Karpas-422 (cell line): ENCODE measurements at places on chromosomes 4 and X. TPM values are rescaled to one million over a fixed set of nuclear protein-coding genes. Genes with fewer than 3 reads are reported as not detected.

GRCh38 chr4:78056265-78057129 lies 626 bp upstream of the FRAS1 start:
- no peak for DNase-seq

DNA sequence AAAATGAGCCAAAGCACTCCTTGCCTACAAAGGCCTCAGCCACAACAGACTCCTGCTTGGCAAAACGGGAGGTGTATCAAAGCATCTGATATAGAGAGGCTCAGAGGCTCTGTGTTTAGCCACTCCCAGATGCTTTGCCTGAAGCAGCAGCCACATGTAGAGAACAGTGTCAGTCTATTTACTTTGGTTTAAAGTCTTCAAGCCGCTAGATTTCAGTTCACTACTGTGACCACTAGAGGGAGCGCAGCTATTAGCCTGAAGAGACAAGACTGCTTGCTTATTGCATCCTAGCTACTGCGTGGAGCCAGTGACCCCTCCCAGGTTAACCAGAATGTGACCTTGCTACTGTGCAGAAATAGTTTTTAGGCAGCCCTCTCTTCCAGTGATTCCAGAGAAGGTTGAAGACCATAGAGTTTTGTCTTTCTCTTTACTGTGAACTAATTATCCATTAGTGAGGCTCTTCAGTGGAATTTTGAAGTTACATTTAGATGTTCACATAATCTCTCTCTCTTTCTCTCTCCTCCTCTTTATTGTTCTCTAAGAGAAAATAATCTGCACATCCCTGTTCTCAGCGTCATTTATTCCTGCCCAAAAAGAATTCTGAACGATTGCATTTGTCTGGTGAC lies 39.3 kb downstream of the BMP3 start:
- peak; percentile 84 for DNase-seq

- DNase-seq: no peak
Measured at GRCh38 chr4:39486221-39486804, 27.5 kb downstream of the LIAS start.

- peak; percentile 63 for DNase-seq
Measured at GRCh38 chrX:139554376-139554775, 23.8 kb downstream of the F9 start.

Gene SRPK3
- total RNA-seq: not detected in 2 replicates

DNA sequence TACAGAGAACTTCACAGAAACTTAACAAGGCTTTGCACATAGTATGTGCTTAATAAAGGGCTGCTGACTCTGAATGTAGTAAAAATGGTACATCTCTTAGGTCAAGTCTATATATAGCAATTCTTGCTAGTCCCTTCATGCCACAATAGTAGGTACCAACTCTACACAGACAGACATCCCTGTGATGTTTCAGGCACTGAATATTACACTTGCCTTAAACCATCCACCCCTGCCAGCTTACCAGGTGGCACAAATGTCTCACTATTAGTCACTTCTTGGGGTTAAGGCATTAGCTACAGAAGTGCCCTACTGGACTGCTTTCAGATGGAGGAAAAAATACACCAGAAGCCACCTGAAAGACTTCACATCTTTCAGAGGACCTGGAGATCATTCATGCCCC lies 86.3 kb upstream of the CITED1 start:
- DNase-seq: no peak

Gene UPF3B
- 7.8 and 8.9 TPM in 2 replicates for total RNA-seq

Gene NIPAL1
- total RNA-seq: 0.89 and 3.0 TPM in 2 replicates

GRCh38 chr4:39346856-39347519 lies 19.2 kb downstream of the RFC1 start:
- DNase-seq: no peak

DNA sequence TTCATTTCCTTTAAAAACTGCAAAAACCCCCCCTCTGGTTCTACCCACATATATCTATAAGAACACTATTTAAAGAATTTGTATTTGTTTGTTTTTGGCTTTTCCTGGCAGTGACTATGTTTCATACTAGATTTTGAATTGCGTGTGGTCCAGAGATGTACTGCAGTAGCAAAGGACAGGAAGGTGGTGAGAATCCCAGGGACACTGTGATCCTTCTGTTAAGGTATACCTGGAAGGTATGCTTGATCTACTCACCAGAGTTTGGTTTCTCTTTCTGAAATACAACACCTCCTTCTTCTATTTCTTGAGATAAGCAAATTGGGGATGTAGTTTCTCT lies 129.6 kb upstream of the RASGEF1B start:
- no peak for DNase-seq

DNA sequence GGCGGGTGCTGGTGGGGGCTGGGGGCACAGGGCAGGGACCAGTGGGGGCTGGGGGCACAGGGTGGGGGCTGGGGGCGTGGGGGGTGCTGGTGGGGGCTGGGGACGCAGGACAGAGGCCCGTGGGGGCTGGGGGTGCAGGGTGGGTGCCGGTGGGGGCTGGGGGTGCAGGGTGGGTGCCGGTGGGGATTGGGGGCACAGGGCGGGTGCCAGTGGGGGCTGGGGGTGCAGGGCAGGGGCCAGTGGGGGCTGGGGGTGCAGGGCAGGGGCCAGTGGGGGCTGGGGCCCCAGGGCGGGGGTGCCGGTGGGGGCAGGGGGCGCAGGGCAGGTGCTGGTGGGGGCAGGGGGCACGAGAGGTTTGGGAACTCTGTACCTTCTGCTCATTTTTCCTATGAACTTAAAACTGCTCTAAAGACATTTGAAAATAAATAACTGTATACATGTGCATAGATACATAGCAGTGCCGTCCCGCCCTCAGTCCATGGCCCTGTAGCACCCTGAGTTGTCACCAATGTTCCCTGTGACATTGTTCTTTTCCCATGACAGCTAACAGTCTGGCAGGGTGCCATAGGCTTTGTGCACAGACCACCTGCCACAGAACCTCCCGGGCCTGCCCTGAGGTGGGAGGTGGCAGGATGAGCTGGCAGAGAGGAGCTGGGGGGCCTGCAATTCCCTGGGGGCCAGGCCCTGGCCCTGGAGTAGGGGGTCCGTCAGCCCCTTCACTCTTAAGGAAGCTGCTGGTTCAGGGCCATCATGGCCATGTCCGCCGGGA lies 35.6 kb upstream of the ADRA2C start:
- no peak for DNase-seq

Gene AWAT2
- total RNA-seq: not detected in 2 replicates

Gene DCAF4L1
- 0.36 and 0.56 TPM in 2 replicates for total RNA-seq

GRCh38 chr4:2051086-2051485 lies 8.0 kb upstream of the NAT8L start:
- no peak for DNase-seq

GRCh38 chrX:80471582-80471981 lies 51.3 kb downstream of the TENT5D start:
- no peak for DNase-seq

Gene MMRN1
- not detected in 2 replicates for total RNA-seq

Gene PNMA6E
- total RNA-seq: not detected in 2 replicates

Gene F8A3
- 3.7 and 4.5 TPM in 2 replicates for total RNA-seq

DNA sequence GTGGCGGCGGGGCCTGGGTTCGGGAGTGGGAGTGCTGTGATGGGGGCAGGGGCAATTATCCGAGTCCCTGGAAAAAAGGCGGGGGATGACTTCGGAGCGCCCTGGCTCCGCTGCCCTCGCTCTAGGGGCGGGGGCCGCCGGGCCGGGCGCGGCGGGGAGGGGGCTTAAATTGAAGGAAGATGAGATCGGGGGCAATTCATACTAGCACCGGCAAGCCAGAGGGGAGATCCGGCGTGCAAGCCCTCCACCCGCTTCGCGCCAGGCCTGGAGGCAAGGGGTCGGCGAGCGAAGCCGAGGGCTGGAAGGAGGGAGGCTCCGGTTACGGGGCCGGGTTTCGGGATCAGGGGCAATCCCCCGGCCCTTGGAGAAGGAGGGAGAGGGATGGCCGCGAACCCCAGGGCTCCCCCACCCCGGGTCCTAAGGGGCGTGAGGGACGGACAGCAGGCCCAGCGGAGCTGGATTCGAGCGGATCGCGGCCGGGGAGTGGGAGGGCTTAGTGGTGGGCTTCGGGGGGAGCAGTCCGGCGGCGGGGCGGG lies 1.2 kb downstream of the BCORL1 start:
- DNase-seq: no peak

Gene MRPS18C
- 10.4 and 24.8 TPM in 2 replicates for total RNA-seq

GRCh38 chrX:19293606-19294325 lies 50.0 kb upstream of the PDHA1 start:
- no peak for DNase-seq

Gene NCAPG
- 21.0 and 46.3 TPM in 2 replicates for total RNA-seq

DNA sequence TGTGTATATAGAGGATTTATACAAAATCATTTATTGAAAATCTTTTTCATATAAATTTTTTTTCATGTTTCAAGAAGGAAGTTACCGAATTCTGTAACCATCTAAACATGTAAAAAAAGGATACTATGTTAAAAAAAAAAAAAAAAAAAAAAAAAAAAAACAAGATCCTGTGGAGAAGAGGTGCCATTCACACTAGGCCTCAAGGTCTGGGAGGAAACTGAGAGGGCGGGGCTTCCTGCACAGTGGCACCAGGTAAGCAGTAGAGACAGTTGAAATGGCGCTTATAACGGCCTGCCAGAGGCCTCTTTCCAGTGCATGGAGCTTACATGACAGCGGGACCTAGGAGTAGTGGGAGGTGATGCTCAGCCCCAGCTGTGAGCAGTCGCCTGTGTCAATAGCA lies 17.5 kb downstream of the TRAPPC2 start:
- DNase-seq: no peak

DNA sequence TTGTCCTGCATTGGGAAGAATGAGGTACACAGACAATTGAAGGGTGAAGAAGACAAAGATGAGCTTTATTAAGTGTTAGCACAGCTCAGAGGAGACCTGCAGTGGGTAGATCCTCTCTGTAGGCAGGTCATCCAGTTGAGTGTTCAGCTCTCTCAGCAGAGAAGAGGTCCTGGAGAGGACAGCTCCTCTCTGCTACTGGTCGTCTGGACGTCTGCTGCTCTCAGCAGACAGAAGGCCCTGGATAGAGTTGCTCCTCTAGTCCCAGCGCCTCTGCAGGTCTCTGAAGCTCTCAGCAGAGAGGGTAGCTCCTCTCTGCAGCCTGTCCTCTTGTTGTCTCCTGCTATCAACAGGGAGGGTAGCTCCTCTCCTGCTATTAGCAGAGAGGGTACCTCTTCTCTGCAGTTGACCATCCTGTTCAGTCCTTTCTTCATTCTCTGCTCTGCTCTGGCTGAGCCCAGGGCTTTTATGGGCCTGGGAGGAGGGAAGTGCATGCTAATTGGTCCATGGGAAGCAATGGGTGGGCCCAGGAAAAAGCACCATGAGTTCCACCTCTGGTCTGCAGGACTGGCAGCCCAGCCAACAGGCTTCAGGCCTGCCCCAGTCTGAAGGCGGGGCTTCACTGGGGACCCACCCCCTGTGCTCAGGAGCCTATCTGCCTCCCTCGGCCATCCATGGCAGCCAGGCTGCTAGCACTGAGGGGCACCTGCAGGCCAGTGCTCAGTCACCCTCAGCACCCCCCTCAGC lies 54.1 kb upstream of the IBSP start:
- no peak for DNase-seq

DNA sequence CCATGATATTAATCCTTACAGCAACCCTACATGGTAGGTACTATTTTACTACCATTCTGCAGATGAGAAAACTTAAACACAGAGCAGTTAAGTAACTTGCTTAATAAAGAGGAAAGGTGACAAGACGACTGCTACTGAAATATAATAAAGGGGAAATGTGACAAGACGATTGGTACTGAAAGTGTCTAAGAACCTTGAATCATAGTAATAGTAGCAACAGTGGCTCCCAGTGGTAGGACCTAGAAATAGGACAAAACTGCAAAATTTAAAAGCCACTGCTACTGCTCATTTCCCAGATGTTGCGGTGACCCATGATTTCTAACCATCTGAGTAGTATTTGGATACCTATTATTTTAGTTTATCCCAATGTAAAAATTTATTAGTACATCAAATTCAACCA lies 89.5 kb downstream of the TASL start:
- peak; percentile 52 for DNase-seq

GRCh38 chr4:100828986-100829685 lies 311.3 kb upstream of the EMCN start:
- no peak for DNase-seq

Gene DGKQ
- total RNA-seq: 5.8 and 21.1 TPM in 2 replicates

Gene CHM
- total RNA-seq: 18.8 and 37.0 TPM in 2 replicates

Gene MAGEE2
- total RNA-seq: not detected in 2 replicates

GRCh38 chr4:119693126-119693525 lies 64.5 kb upstream of the PDE5A start:
- DNase-seq: no peak

Gene HEPH
- not detected in 2 replicates for total RNA-seq

DNA sequence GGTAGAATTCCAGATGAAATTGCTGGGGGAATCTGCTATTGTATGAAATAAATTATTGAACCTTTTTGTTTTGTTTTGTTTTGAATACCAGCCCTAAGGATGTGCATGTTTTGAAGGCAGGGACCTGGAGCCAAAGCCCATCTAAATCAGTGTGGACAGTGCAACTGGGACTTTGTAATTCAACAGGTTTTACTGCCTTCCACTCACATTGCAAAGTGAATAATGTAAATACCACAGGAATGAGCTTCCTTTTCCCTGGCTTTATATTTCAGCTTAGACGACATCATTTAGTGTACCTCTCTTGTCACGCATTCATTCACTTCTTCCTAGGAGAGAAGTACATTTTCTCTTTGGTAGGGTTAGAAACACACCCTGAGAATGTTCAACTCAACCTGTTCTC lies 795.0 kb downstream of the CENPC start:
- DNase-seq: no peak

Gene SYP
- total RNA-seq: 0.86 and 1.2 TPM in 2 replicates

- DNase-seq: peak; percentile 82
Measured at GRCh38 chrX:155612312-155613224, at the start of gene TMLHE. TSS of gene TMLHE (minus strand) at chrX:155612952. CDS start at chrX:155545276, 67,676 bp downstream.
